ENCODE measurements at places on chromosomes 11 and 22.

- no peak for DNase-seq
Measured at GRCh38 chr22:50529897-50530579, at the start of gene TYMP. Gene TYMP, minus strand, starts transcription at chr22:50530012. Its CDS starts 303 bp downstream, at chr22:50529709.

GRCh38 chr11:48043111-48043990 is 63.0 kb downstream of the PTPRJ start:
- peak; percentile 34 for DNase-seq

DNA sequence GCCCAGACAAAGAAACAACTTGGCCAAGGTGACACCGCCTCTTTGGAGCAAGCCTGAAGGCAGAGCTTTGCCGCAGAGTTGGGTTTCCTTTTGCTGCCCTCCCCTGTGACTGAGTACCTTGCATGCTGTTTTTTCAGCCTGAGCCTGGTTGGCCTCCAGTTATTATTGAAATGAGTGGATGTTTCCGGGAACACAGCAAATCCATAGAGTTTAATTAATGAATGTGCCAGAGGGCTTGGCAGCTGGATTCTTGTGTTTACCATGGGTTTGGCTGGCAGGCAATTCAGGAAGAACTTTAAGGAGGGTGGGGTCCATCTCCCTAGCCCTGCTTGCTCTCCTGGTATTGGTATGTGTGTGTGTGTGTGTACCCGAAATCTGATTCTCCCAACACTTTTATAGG is 65.6 kb upstream of the CRYBB3 start:
- DNase-seq = no peak

- no peak for DNase-seq
Measured at GRCh38 chr22:24083361-24083760, 72.3 kb downstream of the CABIN1 start.

GRCh38 chr11:35218956-35219355 is 80.0 kb downstream of the CD44 start:
- no peak for DNase-seq

DNA sequence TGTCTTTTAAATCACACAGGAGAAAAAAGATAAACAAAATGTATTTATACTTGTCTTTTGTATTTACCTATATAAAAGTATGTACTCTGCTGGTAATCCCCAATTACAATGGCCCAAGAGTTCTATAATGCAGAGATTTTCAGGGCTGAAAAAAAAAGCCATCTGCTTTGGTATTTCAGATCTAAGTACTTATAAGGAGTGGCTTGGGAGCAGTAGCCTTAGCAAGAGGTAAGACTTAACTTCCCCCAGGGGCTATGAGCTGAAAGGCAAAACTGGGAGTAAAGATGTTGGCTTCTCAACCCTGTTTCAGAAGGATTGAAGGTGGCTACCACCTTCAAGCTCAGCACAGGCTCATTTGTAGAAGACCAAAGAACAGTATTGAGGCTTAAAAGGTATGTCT is 35.3 kb upstream of the EP300 start:
- DNase-seq = no peak

GRCh38 chr11:61698173-61698948 is 18.2 kb downstream of the DAGLA start:
- DNase-seq = peak; percentile 79

- DNase-seq = no peak
Measured at GRCh38 chr11:120996973-120997372, 26.9 kb upstream of the TBCEL start.

GRCh38 chr11:9527481-9528135 is 45.9 kb upstream of the WEE1 start:
- DNase-seq = no peak

GRCh38 chr11:69348414-69349235 is 54.7 kb downstream of the MYEOV start:
- DNase-seq = no peak

- no peak for DNase-seq
Measured at GRCh38 chr22:37663521-37664140, 5.1 kb downstream of the PDXP start.

DNA sequence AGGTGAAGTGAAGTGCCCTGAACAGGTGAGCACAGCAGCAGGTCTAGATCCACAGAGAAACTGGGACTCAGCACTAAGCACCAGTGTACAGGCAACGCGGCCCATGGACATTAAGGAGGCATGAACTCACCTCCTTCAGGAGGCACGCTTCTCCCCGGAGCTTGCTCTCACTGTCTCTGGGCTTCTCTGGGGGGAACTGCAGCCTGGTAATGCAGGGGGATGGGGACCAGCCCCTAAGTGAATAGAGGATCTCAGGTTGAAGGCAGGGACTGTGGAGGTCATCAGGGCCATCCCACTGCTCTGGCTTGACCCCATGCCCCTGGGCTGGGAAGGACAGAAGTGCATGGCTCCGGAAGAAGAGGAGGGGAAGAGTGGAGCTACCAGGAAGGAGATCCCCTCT is 495.6 kb upstream of the B3GAT1 start:
- no peak for DNase-seq

DNA sequence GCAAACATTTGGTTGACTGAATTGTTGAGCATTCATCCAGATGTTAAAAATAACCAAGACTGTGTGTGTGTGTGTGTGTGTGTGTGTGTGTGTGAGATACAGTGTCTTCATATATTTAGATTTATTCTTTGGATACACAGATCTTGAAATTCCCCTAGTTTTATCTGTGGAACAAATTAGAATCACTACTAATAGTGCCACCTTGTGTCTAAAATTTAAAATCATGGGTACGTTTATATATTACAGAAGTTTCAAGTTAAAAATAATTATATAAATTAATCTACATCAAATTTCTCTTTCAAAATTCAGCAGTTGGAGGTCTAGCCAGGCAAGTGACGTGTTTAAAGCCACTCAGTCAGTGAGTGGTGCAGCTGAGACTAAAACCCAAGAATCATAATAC is 1566.2 kb upstream of the TENM4 start:
- DNase-seq = no peak

- no peak for DNase-seq
Measured at GRCh38 chr11:121439337-121439736, 12.8 kb upstream of the SORL1 start.

- no peak for DNase-seq
Measured at GRCh38 chr22:34567367-34567766, 498.6 kb upstream of the ISX start.

DNA sequence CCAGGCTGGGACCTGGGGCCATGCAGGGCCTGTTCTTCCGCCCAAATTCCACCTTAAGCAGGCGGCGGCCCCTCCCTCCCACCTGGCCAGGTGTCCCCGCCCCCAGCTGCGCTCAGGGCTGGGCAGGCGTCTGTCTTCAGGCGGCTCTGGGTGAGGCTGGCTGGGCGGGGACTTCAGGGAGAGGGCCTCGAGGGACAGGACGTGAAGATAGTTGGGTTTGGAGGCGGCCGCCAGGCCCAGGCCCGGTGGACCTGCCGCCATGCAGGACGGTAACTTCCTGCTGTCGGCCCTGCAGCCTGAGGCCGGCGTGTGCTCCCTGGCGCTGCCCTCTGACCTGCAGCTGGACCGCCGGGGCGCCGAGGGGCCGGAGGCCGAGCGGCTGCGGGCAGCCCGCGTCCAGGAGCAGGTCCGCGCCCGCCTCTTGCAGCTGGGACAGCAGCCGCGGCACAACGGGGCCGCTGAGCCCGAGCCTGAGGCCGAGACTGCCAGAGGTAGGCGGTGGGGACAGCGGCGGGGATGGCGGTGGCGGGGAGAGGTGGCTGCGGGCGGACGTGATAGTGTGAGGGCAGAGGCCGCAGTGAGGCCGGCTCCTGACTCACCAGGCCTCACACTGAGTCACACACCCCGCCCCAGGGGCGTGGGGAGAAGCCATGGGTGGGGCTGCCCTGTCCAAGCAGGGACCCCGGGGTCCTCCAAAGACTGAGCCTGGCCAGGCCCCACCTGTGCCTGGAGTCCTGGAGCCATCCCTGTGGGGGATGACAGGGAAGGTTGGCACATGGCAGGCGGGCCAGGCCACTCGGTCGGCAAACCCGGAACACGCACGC is at the start of gene PKP3:
Gene PKP3, plus strand, starts transcription at position 176 of the 824 bp plus-strand sequence. Its CDS starts 84 bp downstream, at position 260.
- no peak for DNase-seq

- no peak for DNase-seq
Measured at GRCh38 chr11:113202431-113202830, 112.0 kb upstream of the TTC12 start.

- no peak for DNase-seq
Measured at GRCh38 chr11:28049338-28050216, 58.4 kb downstream of the KIF18A start.

DNA sequence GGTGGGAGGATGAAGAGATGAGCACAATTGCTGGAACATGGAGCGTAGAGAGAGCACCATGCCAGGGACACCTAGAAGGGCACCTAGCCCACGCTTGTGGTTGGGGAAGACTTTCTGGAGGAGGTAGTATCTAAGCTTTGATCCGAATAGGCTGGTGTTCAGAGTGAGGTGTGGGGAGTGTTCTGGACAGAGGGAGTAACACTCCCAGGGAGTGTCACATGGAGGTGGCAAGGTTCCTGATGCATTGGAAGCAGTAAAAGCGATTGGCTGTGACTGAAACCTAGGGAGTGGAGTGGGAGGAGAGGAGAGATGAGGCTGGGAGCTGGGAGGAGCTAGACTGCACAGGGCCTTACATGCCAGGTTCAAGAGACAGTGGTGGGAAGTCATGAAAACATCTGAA is 188.0 kb upstream of the NCAM1 start:
- no peak for DNase-seq

DNA sequence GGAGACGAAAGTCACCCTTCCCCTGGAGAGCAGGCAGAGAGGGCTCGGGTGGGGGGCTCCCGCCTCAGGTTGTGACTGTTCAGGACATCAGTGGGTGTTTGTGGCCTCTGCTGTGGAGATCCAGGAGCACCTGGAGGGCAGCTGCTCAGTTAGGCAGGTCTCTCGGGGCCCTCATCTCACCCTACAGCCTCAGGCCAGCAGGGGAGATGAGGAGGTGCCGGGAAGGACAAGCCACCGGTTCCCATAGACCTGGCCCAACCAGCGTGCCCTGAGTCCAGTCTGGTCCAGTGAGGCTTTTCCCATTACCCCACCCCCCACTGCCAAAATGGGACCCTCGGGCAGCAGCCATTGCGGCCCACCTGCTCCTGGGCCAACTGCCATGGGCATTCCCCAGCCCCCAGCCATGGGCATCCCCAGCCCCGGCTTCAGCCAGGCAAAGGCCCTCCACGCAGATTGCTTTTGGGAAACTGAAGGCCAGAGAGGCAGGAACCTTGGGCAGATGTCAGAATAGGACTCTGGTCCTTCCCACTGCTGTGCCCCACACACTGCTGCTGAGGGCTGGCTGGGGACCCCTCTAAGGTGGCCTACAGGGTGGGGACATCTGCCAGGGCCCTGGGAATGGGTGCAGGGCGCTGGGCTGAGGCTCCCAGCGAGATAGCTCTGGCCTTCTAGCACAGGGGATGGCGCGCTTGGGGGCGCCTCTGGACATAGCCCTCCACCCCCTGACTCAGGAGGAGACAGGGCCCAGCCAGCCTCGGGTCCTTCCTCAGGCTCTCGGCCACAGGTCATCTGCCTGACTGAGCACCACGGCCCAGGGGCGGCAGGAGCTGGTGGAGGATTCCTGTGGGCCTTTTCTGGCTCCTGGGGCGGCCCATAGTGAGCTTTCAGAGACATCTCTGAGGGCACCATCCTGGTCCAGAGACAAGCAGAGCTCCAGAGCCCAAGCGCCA is 4.8 kb downstream of the PIM3 start:
- DNase-seq = no peak

- DNase-seq = peak; percentile 55
Measured at GRCh38 chr11:124605719-124606118, 5.5 kb upstream of the PANX3 start.

DNA sequence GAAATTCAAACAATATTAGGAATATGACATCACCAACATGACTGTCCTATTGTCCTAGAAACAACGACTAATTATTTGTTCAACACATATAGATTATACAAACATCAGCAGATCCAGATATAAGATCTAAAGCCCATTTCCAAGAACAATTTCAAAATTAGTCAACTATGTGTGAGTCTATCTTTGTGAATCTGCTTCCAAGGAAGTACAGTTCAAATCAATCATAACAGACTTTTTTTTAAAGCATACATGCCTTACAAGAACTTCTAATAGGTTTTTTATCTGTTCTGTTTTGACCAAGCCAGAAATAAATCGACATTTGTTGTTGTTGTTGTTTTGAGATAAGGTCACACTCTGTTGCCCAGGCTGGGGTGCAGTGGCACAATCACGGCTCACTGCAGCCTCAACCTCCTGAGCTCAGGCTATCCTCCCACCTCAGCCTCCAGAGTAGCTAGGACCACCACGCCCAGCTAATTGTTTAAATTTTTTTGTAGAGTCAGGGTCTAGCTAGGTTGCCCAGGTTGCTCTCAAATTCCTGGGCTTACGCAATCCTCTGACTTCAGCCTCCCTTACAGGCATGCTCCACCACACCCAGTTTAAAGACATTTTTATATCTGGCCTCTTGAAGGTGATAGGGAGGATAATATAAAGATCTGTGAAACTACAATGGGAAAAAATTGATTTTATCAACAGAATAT is 54.8 kb downstream of the DENND5A start:
- DNase-seq = no peak
